H1 (cell line): ENCODE measurements at places on chromosomes 2 and 18. TPM values are rescaled to one million over a fixed set of nuclear protein-coding genes. Genes with fewer than 3 reads are reported as not detected.

Gene KDM3A
- polyA plus RNA-seq, result 8.3 and 15.8 TPM in 2 replicates

Gene AP1S3
- 2.9 and 3.9 TPM in 2 replicates for polyA plus RNA-seq

Gene PIAS2
- 20.1 and 22.8 TPM in 2 replicates for polyA plus RNA-seq

Gene KCNS3
- polyA plus RNA-seq, result 23.0 and 28.6 TPM in 2 replicates

Gene CPLX4
- not detected in 2 replicates for polyA plus RNA-seq

Gene CROCC2
- polyA plus RNA-seq, result not detected in 2 replicates

Gene ZC3H15
- polyA plus RNA-seq, result 15.9 and 32.0 TPM in 2 replicates

Gene CYS1
- polyA plus RNA-seq, result 0.09 and 0.57 TPM in 2 replicates
